ENCODE measurements at places on chromosomes 3 and 15.

DNA sequence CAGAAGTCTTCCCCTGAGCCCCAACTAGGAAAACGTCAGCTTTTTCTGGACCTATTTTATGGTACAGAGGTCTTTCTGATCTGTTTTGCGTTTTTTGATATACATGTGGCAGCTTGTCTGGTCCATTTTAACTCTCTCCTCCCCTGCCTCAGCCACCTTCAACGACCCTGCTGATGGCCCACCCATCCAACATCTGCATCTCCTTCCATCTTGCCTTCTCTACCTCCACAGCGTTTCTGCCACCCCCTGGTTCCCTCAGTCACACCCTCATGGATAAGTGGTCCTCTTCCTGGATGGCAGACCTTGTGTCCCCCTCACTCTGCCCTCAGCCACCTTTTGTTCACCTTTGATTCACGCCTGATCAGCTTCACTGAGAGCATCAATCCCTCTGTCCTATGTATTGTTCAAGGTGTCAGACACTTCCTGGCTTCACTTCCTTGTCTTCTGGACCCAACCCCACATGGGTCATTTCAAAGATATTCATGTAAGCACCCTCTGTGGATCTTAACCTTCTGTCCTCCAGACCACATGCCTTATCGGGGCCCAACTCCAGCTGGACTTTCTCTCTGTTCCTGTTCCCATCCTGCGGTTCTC is 13.5 kb downstream of the AHSG start:
- no peak for DNase-seq

DNA sequence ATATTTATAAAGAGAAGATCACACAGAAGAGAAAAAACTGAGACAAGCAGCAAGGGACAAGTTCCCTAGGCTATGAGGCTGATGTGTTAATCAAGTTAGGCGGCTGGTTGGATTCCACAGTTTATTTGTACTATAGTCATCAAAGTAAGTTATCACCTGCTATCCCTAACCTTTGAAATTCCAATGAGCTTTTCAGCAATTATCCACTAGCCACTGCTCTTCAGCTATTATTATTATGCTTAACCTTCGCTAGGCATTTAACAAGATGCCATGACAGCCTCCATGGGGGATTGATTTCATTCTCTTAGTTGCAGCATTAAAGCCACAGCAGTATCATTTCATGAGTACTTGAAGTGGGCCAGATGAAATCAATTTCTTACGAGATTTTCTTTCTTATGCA is 699.5 kb upstream of the NAALADL2 start:
- DNase-seq, result no peak

GRCh38 chr15:65833501-65834205 is 35.6 kb upstream of the RAB11A start:
- DNase-seq, result no peak

- peak; percentile 7 for DNase-seq
Measured at GRCh38 chr3:154956815-154957214, 123.3 kb upstream of the MME start.

DNA sequence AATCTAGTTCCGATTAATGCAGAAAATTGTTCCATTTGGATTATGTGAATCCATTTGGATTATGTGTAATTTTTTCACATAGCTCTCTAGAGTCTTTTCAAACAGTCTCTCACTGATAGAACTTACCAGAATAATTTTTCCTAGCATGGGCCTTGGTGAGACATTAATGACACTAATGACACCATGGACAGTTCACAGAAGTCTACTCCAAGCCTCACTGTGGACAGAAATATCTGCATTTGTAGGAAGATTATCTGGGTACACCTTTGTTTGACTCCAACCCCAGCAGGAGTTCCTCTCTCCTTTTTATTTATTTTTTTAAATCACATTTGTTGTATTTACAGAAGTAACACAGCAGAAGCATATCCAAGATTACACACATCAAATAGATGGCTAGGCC is 27.9 kb downstream of the AADACL2 start:
- no peak for DNase-seq

DNA sequence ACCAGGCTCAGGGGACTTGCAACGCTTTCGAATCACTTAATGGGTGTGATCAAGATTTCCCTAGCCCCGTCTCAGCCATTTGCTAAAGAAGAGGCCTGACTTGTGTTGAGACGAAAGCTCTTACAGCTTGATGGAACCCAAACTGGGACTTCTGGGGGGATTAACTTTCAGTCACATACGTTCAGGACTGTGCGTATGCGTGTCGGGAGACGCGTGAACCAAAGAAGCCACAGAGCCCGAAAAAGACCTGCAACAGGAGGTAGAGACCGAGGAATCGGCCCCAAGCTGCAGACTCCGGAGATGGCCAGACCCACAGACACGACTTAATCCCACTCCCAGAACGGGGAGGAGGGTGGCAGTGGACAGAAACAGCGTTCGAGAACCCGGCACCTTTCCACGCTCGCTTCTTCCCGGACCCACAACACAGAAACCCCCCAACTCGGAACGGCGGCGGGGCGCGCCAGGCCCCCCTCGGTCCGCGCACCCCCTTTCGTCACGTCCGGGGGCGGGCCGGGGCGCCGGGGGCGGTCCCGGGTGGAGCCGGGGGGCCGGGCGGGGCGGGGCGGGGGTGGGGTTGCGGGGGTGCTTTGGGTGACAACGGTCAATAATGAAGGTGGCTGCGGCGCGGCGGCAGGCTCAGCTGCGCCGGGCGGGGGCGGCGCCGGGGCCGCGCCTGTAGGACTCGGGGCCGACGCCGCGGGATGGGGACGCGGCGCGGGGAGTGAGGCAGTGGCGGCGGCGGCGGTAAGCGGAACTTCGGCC is at the start of gene ATP11B:
Gene ATP11B (plus strand): TSS at position 604 of the 762 bp plus-strand sequence. CDS start 256 bp downstream, outside the sequence.
- DNase-seq, result peak; percentile 40

DNA sequence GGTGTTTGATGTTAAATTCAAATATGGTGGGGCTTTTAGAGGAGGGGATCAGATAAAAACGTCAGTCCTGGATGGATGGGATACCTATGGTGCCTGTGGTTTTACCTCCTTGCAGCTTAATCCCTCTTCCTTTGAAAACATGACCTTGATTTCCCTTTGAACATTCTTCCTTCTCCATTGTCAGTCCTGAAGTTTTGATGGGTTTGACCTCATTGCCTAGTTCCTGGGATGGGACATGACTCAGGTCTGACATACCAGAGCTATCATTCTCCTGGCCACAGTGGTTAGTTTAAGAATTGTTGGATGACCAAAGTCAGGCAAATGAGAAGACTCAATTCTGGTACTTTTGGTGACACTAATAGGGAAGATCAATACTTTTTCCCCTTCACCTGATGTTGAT is 87.2 kb downstream of the PRICKLE2 start:
- DNase-seq, result peak; percentile 17

DNA sequence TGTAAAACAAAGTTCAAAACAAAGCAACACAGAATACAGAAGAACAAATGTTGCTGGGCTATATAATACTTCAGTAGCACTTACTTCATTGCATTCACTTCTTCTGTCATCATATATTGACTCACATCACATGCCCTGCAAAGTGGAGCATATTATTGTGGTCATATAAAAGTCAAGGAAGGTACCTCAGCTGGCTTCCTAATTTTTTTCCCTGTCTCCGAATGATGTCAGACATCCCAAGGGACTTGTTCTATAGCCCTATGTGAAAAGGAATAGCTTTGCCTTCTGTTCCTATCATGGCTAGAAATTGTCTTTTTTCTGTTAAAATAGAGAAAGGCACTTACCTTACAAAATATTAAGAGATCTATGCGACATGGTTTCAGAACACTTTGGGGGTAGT is 109.4 kb downstream of the LRTM1 start:
- peak; percentile 13 for DNase-seq

GRCh38 chr3:153042088-153042487 is 119.9 kb upstream of the RAP2B start:
- no peak for DNase-seq

DNA sequence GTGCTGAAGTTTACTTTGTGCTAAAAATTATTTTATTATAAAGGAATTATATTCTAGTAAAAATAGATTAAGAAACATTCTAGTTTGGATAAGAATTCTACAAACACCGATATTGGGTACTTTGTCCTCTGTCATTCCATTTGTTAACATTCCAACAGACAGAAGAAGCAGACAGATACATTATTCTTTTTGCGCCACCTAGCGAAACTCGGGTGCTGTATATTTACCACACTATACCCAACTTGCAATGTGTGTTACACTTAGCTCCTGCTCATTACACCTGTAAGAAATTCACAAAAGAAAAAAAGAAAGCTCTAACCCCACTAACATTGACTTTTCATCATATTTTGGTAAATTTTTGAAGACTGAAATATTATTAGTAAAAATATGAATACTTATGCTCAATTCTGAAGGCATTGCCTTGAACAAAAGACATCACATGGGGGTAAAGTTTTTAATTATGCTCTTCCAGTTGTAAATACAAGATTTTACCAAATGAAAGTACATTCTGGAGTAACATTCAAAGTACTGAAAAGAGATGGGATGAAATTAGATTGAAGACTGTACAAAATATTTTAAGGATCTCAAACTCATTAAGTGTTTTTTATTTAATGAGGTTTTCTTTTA is 136.5 kb upstream of the MLF1 start:
- peak; percentile 71 for DNase-seq

- no peak for DNase-seq
Measured at GRCh38 chr3:140022066-140022770, 87.2 kb downstream of the CLSTN2 start.

DNA sequence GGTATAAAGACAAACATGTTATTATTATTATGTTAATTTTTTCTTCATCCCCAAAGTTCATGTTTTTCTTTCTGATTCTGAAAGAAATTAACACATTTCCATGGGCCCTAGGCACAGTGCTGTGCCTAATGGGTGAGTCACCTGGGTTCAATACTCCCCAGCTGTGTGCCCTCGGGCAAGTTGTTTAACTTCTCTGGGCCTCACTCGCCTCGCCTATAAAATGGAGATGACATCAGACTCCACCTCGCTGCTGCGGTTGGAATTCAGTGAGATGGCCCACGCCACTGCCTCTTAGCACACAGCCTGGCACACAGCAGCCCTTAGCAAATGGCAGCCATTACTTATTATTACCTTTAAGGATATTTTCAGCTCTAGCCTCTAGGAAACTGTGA is 22.6 kb downstream of the DNASE1L3 start:
- no peak for DNase-seq

DNA sequence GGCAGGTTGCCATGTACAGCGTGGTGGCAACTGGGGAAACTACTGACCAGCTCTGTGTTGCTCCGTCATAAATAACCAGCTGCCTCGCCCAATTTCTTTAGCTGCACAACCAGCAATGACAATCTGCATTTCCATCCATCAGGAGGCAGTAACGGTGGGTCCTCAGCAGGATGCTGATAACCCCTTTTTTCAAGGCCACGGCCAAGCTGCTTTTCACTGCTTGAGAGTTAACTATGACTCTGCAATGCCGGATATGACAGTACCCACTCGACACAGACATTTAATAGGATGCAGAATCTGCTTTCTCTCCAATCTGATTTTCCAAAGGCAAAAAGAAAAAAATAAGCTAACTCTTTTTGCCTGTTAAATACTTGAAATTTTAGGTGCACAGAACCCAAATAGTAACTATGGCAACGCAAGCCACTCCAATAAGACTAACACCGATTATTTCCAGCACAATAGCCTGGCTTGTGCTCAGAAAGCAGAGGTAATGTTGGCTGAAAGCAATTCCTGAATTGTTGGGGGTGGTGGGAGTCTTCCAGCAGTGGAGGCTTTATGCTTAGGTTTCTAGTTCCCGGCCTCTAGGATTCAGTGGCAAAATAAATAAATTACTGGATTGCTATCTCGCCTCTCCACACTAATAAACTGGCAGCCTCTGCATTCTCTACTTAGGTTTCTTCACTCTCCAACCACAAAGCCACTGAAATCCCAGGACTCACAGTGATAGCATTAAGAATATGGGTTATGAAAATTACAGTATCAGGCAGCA is 31.2 kb upstream of the SRGAP3 start:
- peak; percentile 48 for DNase-seq

- DNase-seq, result peak; percentile 74
Measured at GRCh38 chr3:40476478-40477470, at the start of gene ZNF619. Gene ZNF619, plus strand, starts transcription at chr3:40477122. Its CDS starts 858 bp downstream, at chr3:40477980.

- DNase-seq, result no peak
Measured at GRCh38 chr15:38053776-38054175, 119.3 kb downstream of the TMCO5A start.

GRCh38 chr15:52975941-52976449 is 185.9 kb upstream of the ONECUT1 start:
- no peak for DNase-seq

DNA sequence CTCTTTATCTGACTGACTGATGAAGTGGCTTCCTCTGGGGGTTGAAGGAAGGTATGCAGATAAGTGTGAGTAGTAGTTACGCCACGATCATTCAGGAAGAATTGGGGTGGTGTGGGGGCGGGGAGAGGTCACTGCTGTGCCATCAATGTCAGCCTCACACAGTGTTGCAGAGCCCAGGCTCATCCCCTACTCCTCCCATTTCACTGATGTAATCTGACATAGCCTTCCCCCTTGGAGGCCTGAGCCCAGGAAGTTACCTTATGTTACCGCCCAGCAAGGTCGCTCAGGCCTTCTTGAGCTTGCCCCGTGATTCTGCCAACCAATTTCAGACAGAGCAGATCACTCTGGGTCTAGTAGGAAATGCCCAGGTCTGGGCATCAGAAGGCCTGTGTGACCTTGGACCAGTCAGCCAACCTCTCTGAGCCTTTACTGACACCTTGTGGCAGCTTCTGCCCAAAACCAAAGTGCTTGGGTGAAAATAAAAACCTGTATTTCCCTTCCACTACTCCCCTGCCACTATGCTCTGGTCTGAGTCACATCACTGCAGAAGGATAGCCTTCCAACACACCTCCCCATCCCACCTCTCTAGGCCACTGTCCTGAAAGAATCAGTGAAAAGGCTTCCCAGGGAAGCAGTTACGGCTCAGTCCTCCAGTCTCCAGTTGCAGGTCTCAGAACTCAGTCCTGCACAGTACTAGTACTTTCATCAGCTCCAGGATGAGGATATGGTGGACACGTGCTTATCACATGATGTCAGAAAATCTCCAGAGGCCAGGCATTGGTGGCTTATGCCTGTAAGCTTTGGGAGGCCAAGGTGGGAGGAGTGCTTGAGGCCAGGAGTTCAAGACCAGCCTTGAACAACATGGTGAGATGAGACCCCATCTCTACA is 28.1 kb upstream of the INSYN1 start:
- DNase-seq, result no peak

- no peak for DNase-seq
Measured at GRCh38 chr3:173739726-173740125, 342.2 kb downstream of the NLGN1 start.

GRCh38 chr3:75737831-75738493 is 47.4 kb downstream of the ZNF717 start:
- DNase-seq, result no peak
